Amygdala (tissue), 56 donors: ENCODE measurements at places on chromosomes 6 and 20.

GRCh38 chr6:150937132-150937906 is 71.8 kb downstream of the MTHFD1L start:
- no peak for DNase-seq

DNA sequence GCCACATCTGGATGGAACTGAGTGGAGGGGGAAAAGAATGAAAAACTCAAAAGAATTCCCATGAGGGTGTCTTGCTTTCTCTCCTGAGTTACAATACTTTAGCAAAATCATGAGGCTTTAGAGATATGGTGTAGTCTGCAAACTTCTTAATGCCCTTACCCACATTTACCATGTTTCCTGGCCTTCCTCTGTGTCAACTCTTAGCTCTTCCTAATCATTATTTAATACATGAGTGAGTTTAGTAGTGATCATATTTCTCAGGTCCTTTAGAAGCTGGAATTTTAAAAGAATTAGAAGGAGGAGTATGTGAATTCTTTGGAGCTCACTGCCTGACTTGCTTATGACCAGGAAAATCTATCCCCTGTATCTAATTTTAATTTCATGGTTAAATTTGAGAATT is 39.0 kb downstream of the STX11 start:
- DNase-seq: no peak

- DNase-seq: peak; percentile 9
Observed at GRCh38 chr6:56671651-56672461, 29.2 kb upstream of the DST start.

GRCh38 chr20:47489448-47489872 is 12.2 kb upstream of the NCOA3 start:
- no peak for DNase-seq

- no peak for DNase-seq
Observed at GRCh38 chr6:119426619-119427018, 77.1 kb upstream of the MAN1A1 start.

DNA sequence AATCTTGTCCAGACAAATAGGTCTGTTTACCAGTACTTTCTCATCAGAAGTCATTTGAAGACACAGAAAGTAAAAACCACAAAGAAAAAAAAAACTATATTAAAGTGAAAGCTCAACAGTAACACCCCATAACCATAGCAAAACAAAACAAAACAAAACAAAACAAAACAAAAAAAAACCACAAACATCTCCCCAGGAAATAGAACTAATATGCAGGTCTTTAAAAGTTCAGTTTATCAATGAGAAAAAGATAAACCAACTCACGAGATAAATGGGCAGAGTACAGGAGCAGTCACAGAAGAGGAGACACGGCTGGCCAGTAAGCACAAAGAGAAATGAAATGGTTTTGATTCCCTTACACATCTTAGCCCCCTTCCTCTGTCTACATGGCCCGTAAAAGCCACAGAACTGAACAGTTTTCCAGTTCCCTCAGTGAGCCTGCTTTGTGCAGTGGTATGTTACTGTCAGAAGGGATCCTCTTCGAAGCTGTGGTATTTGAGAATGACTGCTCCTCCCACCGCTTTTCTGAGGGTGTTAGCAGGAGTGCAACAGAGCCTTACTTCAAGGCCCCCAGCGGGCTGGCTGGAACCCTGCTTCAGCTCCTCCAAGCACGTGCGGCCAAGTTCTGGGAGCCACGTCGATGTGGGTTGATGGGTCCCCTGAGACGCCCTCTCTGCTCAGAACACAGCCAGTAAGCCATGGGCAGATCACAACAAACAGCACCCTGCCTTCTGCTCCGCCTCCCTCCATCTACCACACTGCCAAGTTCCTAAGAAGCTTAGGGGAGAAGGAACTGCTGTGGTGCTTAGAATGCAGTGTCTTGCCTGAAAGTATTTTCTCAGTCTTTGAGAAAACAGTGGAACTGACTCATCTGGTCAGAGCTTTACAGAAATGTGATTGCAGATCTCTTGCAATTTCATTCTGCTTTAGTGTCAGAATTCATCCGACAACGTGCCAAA is 14.0 kb downstream of the UST start:
- peak; percentile 66 for DNase-seq

DNA sequence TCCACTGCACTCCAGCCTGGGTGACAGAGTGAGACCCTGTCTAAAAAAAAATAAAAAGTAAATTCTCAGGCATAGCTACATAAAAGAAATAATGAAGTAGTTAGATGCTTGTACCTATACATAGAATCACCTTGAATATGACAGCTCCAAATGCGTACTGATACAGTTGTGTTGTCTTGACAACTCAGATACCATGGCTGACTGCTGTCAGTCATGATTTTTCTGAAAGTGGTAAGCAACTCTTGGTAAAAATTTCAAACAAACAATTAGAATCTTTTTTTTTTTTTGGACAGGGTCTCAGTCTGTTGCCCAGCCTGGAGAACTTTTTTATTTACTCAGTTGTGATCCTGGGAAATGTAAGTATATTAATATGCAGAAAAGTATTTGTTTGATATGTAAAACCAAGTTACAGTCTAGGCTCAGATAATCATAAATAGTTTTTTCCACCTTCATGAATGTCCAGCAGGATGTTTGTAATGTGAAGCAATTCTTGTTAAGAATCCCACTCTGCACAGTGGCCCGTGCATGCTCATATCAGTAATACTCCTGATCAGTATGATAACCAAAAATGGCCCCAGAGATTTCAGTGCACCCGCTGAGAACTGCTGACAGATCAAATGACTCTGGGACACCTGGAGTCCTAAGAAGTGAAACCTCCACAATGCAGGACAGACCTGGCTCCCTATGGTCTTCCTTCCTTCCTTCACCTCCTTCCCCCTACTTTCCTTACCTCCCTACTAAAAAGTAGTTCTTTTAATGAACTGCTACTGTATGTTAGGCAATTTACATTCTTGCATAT is 14.0 kb upstream of the MAPK13 start:
- DNase-seq: no peak

DNA sequence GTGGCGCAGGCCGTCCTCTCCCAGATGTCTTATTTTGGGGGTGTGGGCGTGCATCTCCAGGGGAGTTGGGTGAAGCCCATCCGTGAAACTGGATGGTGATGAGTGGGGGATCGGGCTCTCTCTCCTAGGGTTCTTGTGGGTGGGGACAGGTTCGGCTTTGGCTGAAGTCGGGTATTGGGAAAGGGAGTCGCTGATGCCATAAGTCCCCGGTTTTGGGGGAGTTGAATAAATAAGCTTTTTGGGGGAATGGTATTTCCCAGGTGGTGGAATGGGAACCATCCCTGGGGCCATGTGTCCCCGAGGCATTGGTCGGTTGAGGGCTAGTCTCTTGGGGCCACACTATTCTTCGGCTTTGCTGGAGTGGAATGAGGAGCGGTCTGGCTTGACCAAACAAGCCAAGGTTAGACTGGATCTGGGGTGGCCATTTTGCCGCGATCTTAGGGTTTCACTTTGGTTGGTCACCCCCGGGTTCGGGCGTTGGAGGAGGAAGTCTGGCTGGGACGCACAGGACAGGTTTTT is 481 bp downstream of the ZNF133 start:
- DNase-seq: no peak

DNA sequence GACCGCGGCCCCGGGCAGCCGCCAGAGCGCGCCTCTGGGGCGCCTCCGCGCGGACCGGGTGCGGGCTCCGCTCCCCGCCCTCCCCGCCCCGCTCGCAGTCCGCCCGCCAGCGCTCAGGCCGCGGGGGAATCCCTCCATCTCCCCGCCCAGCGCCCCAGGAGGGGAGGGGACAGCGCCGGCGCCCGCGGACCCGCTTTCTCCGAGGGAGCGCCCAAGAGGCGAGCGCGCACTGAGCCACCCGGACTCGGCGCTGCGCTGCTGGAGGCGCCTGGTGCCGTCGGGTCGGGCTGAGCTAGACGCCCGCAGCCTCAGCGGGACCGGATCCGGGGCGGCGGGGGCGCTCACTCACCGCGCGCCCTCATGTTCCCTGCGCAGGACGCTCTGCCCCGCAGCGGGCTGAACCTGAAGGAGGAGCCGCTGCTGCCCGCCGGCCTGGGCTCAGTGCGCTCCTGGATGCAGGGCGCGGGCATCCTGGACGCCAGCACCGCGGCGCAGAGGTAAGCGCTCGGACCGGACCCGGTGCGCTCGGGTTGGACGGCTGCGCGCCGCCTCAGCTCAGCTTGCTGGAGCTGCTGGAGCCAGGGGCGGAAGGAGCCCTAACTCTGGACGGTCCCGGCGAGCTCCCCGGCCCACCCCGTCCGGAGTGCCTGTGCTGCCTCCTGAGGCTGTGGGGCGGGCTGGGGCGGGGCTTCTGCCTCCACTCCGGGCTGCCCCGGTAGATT is 867 bp downstream of the EBF4 start:
- peak; percentile 16 for DNase-seq

- DNase-seq: no peak
Observed at GRCh38 chr6:73248192-73248903, 14.6 kb downstream of the KHDC1 start.

- DNase-seq: no peak
Observed at GRCh38 chr20:56631990-56632327, 2.9 kb downstream of the TFAP2C start.

- no peak for DNase-seq
Observed at GRCh38 chr20:41432746-41433145, 66.1 kb upstream of the EMILIN3 start.

GRCh38 chr6:134253681-134254080 is 64.2 kb downstream of the SGK1 start:
- peak; percentile 46 for DNase-seq

DNA sequence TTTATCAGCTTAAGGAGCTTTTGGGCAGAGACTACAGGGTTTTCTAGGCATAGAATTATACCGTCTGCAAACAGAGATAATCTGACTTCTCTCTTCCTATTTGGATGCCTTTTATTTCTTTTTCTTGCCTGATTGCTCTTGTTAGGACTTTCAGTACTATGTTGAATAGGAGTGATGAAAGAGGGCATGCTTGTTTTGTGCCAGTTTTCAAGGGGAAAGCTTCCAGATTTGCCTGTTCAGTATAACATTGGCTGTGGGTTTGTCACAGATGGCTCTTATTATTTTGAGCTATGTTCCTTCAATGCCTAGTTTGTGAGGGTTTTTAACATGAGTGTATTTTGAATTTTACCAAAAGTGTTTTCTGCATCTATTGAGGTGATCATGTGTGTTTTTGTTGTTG is 192.8 kb upstream of the PHACTR1 start:
- DNase-seq: no peak

DNA sequence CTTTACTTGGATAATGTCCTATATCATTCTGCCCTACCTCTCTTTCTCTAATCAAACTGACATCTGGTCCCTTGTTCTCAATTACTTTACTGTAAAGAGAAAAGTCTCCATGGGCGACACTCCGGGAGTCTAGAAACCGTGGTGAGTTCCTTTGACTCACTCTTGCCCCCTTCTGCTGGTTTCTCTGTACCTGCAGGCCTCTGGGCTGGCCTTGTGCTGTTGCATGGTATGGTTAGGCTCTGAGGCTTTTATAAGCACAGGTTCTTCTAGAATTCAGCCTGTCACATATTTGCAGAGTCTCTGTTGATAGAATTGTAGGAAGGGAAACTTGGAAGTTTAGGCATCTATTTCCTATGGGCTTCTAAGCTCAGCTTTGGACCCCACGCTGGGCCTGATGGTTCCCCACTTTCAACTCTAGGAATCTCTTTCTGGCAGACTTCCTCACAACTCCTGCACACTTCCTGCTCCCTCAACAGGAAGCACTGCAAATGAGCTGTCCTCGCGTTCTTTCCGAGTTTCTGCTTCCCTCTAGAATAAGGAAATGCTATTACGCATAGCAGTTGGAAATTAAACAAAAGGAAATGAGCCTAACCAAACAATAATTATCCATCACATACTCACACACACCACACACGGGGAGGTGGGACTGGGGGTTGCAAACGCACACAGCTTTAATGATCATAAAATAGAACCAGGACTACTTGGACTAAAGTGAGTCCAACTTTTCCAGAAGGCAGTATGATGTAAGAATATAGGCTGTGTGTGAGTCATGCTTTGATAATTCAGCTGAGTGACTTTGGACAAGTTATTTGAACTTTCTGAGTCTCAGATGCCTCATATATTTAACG is 683.3 kb downstream of the QKI start:
- no peak for DNase-seq

- DNase-seq: no peak
Observed at GRCh38 chr6:87817183-87817582, 115.2 kb upstream of the AKIRIN2 start.

- DNase-seq: no peak
Observed at GRCh38 chr6:115583290-115583689, 477.4 kb downstream of the FRK start.

- DNase-seq: no peak
Observed at GRCh38 chr6:28137505-28137981, 4.1 kb upstream of the ZKSCAN8 start.

GRCh38 chr6:86949771-86950170 is 12.4 kb downstream of the HTR1E start:
- no peak for DNase-seq

GRCh38 chr6:33118525-33119123 is 42.8 kb downstream of the HLA-DPB1 start:
- no peak for DNase-seq

DNA sequence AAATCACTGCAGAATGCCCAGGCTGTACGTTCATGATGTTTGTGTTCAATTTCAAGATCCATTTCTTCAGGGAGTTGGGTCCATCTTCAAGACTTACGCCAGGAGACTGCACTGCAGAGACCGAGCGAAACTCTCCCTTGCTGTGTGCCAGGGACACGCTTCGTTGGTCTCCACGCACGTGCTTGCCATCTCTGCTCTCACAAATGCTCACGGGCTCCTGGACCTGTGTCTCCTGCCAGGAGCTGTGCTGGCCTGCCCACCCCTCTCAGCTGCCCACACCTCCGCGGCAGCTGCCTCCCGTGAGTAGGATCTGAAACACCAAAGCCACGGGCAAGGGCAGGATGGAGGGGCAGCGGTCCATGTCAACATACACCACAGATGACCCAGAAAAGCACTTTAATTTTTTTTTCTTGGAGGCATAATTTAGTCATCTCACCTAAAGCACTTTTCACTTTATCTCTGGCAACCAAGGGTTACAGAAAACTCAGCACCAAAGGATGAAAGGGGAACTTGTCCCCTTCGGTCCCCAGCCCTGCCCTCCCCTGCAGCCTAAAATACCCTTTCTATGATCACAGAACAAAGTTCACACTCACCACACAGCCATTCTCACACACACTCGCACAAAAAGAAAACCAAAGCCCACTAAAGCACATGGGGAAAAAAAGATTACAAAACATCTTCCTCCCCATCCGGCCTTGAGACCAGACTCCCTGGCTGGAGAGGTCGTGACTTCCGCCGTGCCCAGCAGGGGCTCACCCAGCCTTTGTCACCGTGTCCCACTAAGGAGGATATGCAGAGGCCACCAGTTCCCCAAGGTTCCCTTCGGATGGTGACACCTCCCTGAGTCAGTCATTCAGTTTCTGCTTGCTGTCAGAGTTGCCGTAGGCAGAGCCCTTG is 137.9 kb downstream of the AGPAT4 start:
- DNase-seq: no peak

DNA sequence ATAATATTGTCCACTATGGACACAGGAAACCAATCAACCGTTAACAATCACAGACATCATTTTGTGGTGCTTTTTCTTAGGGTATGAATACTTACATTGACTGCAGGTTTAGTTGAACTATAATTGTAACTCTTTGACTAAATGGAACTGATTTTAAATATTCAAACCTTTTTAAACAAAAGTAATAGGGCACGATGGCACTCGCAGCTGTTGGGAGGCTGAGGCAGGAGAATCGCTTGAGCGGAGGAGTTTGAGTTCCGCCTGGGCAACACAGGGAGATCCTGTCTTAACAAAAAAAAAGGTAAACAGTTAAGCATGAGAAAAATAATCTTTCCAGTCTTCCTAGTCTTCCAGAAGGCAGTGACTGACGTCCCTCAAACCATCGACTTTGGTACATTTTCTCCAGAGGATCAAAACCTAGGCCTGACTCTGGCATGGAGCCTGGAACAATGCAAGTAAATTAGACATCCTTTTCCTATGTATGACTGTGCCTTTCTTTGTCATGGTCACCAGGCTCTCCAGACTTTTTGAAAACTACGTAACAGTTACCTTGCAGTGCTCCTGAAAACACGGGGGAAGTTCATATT is 16.6 kb upstream of the PRDM13 start:
- DNase-seq: no peak
